ENCODE measurements at places on chromosomes 1 and 21.
A peak's percentile ranks its signal among the peaks of the same experiment; 100 is the strongest.

GRCh38 chr1:9434247-9435152 is 104.8 kb upstream of the SLC25A33 start:
- no peak for DNase-seq

DNA sequence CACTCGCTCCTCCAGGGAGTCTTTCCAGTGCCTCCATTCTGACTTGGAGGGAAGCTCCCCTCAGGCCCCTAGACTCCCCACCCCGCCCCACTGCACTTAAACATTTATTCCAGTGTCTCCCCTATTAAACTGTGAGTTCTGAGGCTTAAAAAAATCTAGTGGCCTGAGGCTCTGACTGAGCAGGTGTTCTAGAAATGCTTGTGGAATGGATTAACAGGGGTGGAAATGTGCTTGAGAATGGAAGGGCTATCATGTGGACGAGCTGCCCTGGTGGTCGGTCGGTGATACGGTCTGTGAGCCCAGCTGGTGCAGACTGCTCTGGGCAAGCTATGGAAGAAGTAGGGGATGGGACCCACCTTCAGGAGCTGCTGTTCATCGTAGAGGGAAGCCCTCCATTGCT is 130.2 kb downstream of the PEX14 start:
- no peak for DNase-seq

DNA sequence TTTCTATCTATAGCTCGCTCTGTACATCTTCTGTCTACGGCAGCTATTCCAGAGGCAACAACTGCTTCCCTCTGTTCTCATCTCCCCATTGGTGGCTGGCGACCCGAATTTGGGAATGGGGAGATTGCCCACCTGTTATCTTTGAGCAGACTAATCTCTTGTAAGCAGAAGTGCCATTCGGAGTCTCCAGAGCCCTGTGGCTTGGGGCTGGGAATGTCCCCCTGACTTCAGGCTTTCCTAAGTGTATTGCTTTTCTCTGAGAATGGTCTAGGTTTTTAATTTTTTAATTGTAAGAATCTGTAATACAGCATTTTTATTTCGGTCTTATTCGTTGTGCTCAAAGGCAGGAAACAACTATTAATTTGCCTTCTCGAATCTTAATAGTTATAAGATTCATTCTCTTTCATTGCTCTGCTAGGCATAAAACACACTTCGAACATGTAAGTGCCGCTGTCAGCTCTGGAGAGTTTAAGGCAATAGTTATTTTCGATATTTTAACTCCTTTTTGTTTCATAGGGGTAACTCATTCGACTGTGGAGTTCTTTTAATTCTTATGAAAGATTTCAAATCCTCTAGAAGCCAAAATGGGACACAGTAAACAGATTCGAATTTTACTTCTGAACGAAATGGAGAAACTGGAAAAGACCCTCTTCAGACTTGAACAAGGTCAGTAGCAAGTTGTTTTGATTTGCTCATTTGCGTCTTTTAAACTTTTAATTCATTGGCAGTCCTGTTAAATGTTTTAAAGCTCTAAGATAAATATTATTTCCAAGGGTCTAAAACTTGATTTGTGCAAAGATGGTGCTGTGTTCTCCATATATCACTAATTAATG is 514 bp downstream of the AGL start:
- DNase-seq = no peak

GRCh38 chr1:156684227-156684782 is 7.1 kb upstream of the NES start:
- no peak for DNase-seq

- no peak for DNase-seq
These were observed 125.5 kb upstream of the CHRM3 start for GRCh38 chr1:239260842-239261241.

GRCh38 chr1:59761443-59761842 is 53.3 kb upstream of the HOOK1 start:
- no peak for DNase-seq

DNA sequence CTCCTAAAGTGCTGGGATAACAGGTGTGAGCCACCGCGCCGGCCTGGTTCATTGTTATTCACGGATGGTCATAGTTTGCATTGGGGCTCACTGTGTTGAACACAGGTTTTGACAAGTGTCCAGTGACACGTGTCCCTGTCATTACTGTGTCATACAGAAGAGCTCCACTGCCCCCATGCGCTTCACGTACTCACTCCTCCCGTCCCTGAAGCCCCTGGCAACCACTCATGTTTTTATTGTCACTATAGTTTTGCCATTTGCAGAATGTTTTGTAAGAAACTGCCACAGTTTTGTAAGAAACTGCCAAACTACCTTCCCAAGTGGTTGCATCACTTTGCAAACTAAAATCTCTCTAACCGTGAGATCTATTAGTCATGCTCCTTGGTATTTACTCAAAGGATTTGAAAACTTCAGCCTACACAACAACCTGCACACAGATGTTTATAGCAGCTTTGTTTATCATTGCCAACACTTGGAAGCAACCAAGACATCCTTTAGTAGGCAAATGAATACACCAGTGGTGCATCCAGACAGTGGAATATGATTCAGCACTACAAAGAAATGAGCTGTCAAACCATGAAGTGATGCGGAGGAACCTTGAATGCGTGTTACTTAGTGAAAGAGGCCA is 163.2 kb upstream of the COL6A1 start:
- DNase-seq = no peak

- peak; percentile 11 for DNase-seq
These were observed 7.9 kb downstream of the CD53 start for GRCh38 chr1:110880708-110881374.

DNA sequence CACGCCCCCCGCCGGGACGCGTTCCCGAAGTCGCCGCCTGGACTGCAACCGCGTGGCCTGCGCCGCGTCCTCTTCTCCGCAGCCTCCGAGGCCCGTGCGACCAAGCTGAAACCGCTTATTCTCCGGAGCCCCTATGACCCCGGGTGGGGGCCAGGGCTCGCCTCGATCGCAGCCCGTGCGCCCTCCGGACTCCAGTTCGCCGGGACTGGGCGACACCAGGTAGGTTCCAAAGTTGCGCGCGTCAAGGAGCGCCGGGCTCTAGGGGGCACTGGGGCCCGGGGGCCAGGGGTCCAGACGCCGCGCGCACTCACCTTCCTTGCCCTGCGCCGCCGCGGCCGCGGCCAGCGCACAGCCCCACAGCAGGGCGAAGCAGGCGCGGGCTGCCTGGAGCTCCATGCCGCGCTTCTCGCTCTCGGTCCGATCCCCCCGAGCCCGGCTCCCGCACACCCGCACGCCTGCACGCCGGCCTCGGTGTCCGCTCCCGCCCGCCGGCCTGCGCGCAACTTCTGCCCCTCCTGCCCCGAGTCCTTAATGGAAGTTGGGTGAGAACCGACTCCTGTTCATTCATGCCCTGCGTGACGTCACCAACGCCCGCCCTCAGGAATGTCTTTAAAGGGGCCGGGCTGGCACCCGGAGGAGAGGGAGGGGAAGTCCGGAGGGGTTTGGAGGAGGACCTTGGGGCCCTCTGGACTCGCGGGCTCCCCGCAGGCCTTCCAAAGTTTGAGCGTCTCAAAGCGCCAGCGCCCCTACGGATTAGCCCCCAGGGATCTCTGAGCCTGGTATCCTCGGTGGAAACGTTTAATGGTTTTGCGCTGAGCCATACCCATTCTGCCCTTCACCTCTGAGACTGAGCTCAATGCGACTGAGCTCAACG is at the start of gene EPHA2:
Gene EPHA2 (minus strand): TSS at position 533 of the 874 bp plus-strand sequence. CDS start 137 bp downstream, at position 396.
- DNase-seq = no peak

GRCh38 chr1:68375919-68376318 is 73.8 kb downstream of the RPE65 start:
- no peak for DNase-seq

GRCh38 chr1:207908107-207908734 is 2.7 kb downstream of the CD34 start:
- DNase-seq = no peak

GRCh38 chr1:107935396-107936064 is 29.4 kb downstream of the VAV3 start:
- no peak for DNase-seq

DNA sequence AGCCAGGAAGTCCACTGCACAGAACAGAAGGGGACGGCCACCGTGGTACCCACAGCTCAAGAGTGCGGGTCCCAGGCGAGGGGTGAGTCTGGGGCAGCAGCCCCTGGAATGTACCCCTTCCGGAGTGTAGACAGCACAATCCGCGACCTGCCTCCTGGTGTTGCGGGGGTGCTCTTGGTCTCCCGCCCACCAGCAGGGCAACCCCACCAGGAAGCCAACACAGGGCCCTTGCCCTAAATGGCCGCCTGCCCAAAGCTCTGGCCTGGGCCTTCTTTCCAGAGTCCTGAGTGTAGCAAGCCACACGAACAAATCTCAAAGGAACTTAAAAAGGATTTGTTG is 1.1 kb upstream of the SLC19A1 start:
- no peak for DNase-seq

GRCh38 chr1:173191011-173191705 is 16.0 kb downstream of the TNFSF4 start:
- no peak for DNase-seq

- DNase-seq = no peak
These were observed 12.7 kb downstream of the TRPM2 start for GRCh38 chr21:44365967-44366585.

DNA sequence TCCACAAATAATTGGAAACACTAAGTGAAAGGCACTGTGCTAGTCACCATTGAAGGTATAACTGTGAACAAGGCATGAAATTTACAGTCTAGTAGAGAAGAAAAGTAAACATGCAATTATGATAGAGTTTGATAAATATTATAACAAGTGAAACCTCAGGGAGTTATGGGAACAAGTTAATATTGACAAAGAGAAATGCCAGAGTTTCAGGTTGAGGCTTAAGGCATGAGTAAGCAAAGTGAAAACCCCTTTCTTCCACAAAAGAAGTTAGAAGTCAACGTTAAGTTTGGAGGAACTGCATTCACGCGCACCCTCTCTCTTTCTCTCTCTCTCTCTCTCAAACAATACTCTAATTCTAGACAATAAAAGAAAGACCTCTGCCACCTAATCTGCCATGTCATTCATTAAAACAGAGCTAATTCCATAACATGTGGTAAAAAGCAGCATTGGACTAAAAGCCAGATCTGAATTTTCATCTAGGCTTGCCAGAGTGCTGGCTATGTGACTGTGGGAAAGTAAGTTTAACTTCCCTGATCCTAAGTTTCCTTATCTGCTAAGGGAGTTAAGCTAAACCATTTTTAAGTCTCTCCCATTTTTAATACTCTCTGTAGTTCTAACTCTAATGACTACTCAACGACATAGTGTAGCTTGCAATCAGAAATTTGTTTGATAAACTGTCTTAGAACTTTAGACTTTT is 22.0 kb downstream of the SLC44A5 start:
- no peak for DNase-seq

DNA sequence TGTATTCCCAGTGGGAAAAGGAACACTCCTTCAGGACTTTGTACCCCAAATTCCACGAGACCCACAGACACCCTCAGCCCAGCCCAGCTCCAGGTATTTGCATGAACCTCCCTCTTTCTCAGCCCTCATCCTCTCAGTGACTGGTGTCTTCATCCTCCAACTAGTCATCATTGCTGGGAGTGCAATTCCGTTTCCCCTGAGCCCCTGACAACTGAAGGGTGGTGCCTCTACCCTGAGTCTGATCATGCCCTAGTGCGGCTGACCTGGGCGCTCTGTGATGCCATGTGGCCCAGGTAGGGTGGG is 3.8 kb upstream of the ZNF692 start:
- DNase-seq = no peak

DNA sequence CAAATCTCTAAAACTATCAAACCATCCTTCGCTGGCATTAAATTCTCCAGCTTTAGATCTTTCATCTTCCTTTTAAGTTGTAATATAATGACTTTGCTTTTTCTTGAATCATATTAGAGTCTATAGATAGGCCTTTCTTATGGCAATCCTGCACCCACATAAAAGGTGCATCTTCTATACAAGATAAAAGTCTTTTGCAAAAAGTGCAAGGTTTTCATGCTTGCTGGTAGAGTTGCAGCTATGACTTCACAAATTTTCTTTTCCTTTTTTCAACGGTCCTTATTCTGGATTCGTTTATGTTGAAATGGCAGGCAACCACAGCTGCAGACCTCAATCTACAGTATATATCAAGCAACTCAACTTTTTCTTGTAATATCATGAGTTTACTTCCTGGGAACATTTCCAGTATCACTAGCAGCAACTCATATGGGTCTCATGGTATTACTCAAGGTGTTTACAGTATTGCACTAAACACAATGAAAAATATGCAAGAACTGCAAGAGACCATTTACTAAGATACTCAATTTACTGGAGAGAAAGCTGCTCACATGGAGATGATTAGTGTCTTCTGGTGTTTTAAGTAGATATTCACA is 22.1 kb downstream of the OMA1 start:
- DNase-seq = no peak

DNA sequence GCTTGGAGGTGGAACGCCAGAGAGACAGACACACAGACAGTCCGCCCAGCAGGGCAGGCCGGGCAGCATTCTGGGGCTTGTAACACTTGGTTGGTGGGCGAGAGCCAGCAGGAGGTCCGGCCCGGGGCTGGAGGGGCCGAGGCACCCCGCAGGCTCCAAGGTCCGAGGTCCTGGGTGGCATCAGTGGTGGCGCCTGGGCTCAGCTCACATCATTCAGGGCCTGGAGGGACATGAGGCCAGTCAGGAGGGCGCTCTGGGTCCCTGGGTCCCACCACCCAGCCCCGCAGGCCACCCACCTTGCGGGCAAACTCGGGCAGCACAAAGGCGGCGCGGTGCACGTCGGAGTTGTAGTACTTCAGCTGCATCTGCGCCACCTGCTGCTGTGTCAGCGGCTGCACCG is 5.2 kb downstream of the SRM start:
- DNase-seq = no peak

GRCh38 chr1:15345705-15346345 is 63.9 kb upstream of the EFHD2 start:
- DNase-seq = no peak

DNA sequence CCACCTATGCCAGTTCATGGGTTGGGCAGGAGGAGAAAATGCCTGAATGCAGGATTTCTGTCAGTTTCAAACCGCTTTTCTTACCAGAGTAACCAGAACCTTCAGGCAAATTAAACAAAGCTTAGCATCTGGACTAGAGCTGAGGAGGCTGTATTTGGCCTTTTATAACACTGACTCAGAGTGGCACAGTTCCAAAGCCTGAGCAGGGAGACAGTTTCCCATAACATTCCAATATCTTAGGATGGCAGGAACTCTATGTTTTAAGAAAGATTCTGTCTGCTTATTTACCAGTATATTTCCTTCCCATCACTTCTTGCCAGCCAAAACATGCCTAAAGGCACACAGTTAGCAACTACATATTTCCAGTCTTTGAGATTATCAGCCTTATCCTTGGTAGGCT is 46.8 kb downstream of the UBR4 start:
- no peak for DNase-seq

GRCh38 chr1:1079408-1080121 is 5.5 kb upstream of the RNF223 start:
- no peak for DNase-seq

DNA sequence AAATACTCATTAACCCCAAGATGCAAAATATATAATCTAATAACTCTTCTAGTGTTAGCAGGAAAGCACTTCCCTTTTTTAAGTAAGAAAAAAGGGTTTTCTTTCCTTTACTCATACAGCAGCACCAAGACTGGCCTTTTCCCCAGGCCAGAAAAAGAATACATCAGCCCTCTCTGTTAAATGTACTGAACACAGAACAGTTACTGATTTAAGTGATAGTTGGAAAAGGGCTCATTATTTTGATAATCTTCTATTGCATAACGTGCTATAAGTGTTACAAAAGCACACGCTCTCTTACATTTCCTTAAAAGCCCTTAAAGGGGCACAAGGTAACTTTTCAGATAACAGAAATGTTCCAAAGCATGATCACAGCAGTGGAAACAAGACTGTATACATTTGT is 142.9 kb downstream of the TIAM1 start:
- no peak for DNase-seq

Measured in activated naive CD8-positive, alpha-beta T cell treated with anti-CD3 and anti-CD28 coated beads, Interleukin-2, amount 50 U/mL, for 16 hours (primary cell).